Cerebellum (tissue), 4 donors: ENCODE measurements at places on chromosomes 6 and 20.

- no peak for DNase-seq
These were observed 275.8 kb upstream of the PRDM1 start for GRCh38 chr6:105810105-105810921.

GRCh38 chr20:47765691-47766594 is 19.3 kb downstream of the SULF2 start:
- no peak for DNase-seq

- no peak for DNase-seq
These were observed 92.2 kb downstream of the BACH2 start for GRCh38 chr6:90204327-90205056.

DNA sequence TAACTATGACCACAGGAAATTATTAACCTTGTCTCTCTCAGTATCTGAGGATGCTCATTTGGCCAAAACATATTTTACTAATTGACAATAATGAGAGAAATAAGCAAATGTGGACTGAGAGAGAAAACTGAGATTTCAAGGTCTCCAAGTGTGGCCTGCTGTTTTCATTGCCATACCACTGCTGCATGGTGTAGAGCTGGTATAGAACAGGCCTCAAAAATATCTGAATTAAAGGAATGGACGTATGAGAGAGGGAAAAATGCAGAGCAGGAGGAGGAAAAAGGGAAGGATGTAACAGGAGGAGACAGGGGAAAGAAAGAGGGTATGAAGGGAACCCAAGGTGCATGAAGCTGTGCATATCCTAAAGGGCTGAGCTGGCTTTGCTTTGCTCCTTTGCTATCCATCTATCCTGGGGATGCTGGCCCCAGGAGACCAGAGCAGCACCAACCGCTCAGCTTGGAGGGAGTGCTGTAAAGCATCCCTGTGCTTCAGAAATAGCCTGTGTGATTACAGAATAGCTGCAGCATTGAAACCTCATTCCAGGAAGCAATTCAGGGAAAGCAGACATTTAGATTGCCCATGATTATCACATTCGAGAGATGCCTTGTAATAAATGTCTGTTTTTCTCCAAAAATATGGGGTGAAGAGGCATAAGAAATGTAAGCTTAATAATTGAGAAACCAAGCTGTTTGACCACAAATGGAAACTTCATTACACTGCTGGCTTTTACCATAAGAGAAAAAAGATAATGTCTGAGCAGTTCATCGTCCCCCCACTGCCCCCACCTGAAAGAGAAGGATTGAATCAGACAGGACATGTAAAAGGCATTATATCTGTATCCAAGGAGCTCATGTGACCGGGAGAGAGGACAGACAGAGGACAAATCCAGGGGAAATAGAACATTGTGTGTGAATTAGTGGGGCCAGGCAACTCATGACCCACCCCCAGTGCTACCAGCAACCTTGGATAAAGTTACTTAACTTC is 80.6 kb downstream of the F13A1 start:
- no peak for DNase-seq

GRCh38 chr20:50848846-50849673 is 54.2 kb downstream of the BCAS4 start:
- peak; percentile 39 for DNase-seq

- no peak for DNase-seq
These were observed 1.5 kb downstream of the TP53INP2 start for GRCh38 chr20:34705397-34706301.

DNA sequence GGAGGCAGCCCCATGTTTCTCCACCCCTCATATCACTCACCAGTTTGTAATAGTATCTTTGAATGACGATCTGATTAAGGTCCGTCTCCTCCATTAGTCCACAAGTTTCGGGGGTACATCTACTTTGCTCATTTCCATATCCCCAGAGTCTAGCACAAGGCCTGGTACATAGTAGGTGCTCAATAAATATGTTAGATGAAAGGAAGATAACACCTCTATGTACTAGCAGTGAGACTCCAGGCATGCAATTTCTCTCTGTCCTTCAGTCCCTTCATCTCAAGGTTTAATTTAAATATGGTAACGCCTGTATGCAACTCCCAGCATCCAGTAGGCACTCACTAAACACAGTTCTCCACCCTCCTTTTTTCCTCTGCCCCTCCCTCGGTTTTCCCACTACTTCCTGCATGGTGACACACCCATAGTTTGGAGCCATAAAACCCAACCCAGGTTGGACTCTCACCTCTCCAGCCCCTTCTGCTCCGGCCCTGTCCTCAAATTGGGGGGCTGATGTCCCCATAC is 461 bp upstream of the HNF4A start:
- no peak for DNase-seq

- DNase-seq: no peak
These were observed 59.2 kb upstream of the FNDC1 start for GRCh38 chr6:159110013-159110412.

- no peak for DNase-seq
These were observed 457.9 kb downstream of the TBC1D32 start for GRCh38 chr6:120876424-120876823.
